ENCODE measurements at places on chromosomes 5 and 9.

DNA sequence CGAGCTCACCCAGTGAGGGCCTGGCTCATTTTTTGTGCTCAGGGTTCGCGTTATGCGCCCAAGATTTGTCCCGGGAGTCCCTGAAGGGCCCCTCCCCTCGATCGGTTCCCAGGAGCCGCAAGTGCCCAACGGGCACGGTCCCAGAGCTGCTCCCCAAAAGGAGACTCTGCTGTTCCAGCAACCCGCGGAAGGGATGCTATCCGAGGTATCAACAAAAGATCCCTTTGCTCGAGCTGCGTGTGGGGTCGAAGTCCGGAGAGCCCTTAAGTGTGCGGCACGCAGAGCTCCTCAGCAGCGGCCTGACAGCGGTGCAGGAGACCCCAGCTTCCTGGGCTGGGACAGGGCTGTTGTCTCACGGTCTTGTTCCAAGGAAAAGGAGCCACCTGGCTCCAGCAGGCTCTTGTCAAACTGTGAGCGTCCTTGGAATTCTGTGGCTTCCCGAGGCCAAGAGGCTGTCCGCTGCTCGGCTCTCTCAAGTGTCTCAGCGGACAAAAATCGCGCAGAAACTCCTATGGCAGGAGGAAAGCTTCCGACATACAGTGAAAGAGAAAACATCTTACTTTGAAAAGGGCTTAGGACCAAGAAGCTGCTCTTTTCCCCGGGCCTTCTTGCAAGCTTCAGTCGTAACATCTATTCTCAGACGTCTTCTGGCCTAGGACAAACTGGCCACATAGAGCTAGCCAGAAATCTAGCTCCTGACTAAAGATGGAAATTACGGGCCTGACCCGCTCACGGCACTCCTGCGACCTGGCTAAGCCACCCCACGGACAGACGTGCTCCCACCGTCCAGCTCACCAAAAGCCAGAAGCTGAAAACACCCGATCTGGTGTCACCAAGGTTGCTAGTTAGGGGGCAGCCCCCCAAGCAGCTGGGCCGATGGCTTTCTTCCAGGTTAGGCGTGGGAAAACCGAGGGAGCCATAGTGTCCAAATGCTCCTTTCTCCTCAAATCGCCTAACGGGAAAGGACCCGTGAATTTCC is 2.6 kb upstream of the FOXB2 start:
- DNase-seq: no peak

DNA sequence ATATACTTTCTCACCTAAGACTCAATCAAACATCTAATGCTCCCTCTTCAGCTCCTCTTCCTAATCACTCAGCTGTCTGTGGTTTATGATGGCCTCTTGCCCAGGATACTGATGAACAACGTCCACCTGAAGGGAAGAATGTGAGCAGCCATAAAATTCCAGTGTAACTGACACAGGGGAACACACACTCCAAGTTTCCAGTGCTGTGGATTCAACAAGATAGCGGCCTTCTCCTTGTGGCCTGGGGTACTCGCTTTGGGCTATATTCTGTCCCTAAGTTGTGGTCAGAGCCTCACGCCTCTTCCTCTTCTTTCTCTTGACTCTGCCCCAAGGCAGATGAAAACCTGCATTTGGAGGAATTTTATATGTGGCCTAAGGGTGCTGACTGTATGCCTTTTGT is 11.7 kb downstream of the B4GALT1 start:
- DNase-seq: no peak

DNA sequence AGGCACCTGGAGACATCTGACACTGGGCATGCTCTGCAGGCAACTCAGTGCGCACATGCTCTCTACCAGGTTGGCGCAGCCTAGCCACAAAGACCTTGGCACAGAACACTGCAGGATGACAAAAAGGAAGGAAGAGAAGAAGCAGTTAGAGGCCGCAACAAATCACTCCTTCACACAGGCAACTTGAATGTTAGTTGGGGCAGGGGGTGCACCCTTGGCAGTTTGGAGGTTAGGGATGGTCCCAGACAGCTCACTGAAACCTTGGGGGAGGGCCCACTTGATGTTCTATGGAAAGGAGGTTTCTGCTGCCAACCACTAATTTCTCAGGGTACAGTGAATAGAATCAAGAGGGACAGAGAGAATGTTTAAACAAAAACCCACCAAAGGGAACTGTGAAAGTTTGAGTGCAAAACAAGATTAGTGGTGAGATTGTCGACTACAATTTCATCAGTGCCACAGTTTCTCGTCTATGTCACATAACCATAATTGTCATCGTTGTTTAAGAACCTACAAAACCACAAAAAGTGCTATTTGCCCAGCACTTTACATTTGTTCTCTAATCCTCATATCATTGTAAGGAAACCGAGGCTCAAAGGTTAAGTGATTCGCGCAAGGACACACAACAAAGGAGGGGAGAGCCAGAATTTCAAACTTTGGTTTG is 48.7 kb downstream of the FBXW11 start:
- DNase-seq: no peak

DNA sequence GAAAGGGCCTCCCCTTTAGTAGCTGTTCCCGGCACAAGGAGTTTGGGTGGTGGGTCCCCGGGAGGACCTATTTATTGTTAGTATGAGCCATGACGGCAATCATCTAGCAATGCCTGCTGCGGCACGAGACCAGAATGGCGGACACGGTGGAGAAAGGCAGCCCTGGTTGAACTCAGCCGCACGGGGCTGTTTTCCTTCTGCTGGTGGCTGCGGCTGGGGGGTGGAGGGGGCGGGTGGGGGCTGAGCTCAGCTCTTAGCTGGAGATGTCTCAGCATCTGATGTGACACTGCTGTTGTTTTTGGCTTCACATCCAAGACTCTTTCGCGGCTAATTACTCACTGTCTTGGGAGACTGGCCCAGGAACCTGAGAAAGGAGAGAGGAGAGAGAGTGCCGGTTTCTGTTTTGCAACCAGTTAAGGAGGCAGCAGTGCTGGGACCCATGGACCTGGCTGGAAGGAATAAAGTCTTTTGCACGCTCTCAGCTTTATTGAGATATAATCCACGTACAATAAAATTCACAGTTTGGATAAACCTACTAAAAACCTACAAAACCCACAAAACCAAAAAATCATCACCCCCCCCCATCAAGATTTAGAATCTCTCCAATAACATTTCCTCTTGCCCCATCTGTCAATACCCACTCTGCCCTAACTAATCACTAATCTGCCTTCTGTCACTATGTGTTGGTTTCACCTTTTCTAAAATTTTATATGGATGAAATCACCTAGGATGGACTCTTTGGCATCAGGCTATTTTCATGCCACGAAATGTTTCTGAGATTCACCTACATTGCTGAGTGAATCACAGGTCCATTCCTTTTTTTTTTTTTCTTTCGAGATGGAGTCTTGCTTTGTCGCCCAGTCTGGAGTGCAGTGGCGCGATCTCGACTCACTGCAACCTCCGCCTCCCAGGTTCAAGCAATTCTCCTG is 81.8 kb upstream of the NEURL1B start:
- peak; percentile 38 for DNase-seq

DNA sequence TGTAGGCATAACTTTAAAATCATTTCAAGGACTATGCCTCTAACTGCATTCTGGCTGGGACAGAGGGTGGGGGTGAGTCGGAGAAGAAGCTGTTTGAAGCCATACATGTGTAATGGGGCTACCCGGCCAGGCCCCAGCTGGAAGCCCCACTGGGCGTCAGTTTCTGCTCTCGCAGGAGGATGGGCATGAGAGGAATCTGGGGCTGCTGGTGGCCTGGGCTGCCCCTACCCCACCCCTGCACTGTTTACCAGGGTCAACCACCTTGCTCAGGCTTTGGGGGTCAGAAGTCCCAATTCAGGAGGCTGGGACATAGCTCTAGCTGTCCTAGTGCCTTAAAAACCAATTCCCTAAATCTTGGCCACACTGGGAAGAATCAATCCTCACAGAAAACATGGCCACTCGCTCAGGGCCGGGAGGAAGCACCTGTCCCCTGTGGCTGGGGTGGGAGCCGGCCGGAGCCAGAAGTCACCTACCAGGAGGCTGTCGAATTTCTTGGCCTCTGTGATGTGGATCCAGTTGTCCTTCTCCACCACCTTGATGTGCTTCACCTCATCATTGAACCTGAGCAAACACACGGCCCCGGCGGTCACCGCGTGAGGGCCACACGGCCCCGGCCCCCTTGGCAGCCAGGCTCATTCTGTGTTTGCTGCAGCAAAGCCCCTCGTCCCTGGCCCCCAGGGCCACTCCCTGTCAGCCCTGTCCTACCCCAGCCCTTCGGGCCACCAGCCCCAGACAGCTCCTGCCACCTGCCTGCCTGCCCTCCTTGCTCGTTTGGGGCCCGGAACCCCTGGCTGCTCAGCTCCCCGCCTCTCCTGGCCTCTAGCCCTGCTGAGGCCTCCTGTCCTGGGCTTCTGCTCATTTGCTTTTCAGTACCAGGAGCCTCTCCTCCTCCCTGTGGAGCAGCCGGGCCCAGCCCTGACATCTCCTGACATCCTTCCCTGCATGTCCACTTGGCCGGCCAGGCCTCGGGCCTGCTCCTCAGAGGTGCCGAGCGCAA is 33.6 kb upstream of the SARDH start:
- DNase-seq: no peak

DNA sequence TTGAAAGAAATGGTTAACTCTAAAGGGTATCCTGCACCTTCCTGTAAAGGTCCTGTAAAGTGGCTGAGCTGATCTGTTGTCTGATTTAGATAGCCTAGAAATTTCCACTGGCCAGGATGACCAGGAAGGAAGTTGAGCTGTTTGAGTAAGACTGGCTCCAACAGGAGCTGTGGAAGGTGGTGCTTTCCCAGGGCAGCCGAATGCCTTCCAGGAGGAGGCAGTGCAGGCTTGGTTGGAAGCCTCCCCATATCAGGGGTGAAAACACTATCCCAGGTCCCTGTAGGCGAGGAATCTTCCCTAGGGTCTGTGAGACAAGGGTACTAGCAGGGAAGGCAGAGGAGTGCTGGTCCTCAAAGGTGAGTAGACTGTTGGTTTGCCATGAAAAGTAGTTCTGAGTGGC is 98.4 kb downstream of the LIX1 start:
- DNase-seq: peak; percentile 55

GRCh38 chr5:135832941-135833920 is 1.2 kb upstream of the SLC25A48 start:
- no peak for DNase-seq

- DNase-seq: no peak
Observed at GRCh38 chr9:7174884-7175283, 417.1 kb downstream of the KDM4C start.

DNA sequence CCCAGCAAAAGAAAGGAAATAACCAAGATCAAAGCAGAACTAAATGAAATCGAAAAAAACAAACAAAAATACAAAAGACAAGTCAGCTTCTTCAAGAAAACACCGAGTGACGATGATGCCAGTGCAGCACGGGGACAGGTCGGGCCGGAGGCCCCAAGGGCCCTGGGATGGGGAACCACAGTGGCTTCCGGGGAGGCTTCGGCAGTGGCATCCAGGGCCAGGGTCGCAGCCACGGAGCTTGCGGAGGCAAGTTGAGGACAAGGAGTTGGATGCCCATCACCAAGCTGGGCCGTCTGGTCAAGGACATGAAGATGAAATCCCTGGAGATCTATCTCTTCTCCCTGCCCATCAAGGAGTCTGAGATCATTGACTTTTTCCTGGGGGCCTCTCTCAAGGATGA is 53.2 kb upstream of the WDR41 start:
- DNase-seq: no peak

GRCh38 chr9:17907779-17908508 is 329.1 kb downstream of the SH3GL2 start:
- DNase-seq: no peak

DNA sequence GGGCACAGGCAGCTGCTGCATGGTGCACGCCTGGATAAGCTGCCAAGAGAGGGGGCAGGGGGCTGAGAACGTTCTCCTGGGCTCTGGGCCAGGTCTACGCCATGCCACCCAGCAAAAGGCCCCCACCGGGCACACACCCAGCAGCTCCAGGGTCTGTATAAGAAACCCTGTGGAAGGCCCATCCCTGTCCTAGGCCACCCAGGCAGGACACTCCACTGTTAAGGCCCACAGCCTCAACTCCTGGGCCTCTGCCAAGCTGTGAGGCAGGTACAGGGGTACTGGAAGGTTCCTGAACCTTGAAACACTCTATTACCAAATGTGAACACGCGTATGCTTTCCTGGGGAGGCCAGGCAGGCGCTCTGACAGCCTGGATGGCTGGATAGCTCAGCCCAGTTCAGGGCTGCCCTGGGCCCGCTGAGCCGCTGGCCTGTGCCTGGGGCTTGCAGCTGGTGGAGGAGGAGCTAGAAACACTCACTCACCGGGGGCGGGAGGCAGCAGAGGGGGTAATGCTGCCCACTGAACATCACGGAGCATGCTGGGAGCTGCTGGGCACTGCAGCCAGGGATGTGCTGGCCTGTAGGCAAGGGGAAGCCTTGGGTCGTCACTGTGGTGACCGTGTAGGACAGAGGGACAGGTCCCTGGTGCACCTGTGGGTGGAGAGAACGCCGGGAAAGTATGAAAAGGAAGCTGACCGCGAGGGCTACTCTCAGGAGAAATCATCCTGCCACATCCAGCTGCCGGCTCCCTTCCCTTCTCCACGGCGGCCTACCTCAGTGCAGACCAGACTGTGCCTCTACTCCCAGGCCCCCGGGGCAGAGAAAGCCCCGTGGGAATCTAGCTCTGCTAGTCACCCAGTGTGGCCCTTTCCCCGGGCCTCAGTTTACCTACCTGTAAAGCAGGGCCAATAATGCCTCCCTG is 6.0 kb downstream of the RNF44 start:
- no peak for DNase-seq

DNA sequence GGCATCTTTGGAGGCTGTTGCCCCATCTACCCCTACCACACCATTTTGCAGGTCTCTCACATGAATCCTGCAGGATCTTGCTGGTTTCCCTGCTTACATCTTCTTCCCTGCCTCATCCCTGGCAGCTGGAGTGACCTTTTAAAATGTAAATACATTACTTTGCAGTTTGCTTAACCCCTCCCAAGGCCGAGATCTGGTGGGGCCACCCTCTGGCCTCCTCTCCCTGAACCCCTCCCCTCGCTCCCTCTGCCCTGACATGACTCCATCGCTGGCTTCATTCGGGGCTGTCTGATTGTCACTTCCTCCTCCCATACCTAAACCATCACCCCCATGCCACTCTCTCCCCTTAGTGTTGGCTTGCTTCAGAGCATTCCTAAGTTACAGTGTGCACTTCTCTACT is 12.6 kb upstream of the PALM2AKAP2 start:
- no peak for DNase-seq

GRCh38 chr9:134955801-134956200 is 38.1 kb upstream of the FCN1 start:
- DNase-seq: no peak

DNA sequence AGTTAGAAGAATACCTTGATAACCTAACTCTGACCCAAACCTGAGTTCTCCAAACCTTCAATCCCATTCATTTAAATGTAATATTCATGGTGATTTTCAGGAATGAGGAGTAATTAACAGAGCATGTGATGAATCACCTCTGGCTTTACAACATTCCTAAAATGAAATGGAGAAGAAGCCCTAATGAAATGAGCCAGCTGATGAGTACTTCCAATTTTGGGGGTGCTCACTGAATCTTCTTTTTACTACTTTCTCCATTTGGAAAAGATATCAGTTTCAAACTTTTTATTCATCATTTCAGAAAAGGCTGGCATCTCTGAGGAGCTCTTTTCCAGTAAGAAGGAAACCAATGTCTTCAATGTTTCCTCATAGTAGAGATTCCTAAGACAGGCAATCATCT is 2.9 kb upstream of the SPINK5 start:
- DNase-seq: no peak

GRCh38 chr9:87306006-87306405 is 191.7 kb upstream of the DAPK1 start:
- DNase-seq: no peak
